ENCODE measurements at places on chromosomes 5 and 9.

DNA sequence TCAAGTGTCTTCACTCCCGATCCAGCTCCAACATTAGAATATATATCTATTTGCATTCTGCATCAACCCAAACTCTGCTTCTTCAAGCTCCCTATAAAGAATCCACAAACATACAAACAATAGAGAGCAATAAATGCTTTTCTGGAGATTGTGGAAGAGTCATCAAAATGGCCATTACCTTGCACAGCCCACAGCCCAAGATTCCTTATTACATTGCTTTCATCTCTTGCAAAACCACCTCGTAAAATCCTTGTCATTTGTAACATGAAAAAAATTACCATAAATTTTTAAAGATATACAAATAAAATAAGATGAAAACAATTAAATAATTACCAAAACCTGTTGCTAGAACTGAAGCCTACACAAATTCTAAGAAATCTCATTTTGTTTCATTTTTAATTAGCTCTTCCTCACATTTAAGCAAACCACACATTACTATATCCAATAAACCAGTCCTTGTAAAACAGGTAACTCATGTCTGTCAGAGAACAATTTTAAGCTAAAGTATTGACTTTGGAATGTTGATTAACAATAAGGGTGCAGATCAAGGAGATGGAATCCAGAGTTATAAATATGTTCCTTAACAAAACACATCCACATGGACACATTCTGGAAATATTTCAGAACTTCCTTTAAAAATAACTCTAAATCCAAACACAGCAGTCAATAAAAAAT, 7.1 kb downstream of the SPINK9 start:
- no peak for DNase-seq

DNA sequence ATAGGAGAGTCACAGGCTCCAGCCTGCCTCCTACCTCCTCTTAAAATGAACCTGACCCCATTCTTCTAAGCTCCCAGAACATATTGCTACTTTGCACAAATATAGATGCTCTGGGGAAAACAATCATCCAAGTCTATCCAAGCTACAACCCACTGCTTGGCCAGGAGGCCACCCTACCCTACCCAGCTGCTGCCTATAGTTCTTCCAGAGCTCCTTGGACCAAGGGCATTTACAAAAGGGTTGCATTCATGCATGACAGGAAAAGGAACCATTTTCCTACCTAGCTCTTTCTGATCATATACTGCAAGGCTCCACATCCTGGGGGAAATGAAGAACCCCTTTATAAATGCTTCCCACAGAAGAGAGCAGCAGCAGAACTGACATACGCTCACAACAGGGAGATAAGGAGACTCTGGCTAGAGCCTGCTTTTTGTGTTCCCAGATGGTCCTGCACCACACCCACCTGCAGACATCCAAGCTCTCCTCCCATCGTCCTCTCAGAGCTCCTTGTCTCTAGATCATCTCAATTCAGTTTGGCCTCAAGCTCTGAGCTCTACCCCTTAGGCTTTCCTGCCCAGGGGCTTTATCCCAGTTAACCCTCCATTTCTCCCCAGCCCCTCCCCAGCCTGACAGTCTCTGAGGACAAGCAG, 185.5 kb downstream of the SPOCK1 start:
- no peak for DNase-seq

DNA sequence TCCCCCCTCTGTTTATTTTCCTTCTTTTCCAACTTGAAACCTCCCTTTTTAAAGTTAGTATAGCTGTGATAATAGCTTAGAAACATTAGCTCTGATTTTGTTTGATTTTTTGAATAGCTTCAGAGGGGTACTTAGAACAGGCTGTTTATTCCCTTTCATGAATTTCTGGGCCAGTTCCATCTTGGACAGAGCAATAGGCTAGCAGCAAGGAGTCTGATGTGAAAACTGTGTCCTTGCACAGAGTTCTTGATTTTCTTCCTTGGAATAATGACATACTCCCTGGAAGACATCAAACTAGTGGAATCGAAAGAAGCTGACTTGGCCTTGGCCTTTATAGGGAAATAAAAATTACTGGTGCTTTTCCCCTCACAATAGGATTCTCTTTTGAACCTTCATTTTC, 32.9 kb downstream of the NTRK2 start:
- DNase-seq = no peak

DNA sequence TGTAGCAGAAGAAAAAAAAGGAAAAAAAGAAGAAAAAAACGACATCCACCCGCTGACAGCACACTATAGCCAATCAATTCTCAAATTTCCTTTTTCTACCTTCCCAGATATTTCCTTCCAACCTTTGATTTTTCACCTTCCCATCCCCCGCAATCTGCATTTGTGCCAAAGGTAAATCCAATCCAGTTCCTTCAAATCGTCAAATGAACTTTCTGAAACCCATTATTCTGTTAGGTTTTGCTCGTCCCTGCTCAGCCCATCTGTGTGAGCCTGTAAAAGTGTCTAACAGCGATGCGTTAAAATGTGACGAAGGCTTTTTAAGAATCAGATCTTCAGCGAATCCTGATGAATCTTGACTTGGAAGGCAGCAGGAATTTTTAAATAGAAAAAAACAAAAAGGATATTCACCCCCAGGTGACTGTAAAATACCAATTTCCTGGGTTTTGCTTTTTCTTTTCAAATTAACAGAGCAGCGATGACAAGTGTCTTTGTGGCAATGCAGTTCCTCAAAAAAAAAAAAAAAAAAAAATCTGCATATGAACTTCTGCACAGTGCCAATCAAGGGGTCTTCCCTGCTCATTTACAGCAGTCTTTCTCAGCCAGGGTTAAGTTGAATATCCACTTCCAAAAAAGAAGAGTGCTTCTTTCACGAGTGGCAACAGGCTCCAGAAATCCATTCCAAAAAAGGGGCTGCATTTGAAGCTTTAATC, 367 bp upstream of the SHC3 start:
- no peak for DNase-seq

- no peak for DNase-seq
Measured at GRCh38 chr9:82122731-82123130, 134.2 kb downstream of the SPATA31D1 start.

GRCh38 chr5:124824637-124825158, 78.3 kb upstream of the ZNF608 start:
- peak; percentile 6 for DNase-seq

GRCh38 chr9:130688072-130688471, 5.5 kb upstream of the EXOSC2 start:
- no peak for DNase-seq

DNA sequence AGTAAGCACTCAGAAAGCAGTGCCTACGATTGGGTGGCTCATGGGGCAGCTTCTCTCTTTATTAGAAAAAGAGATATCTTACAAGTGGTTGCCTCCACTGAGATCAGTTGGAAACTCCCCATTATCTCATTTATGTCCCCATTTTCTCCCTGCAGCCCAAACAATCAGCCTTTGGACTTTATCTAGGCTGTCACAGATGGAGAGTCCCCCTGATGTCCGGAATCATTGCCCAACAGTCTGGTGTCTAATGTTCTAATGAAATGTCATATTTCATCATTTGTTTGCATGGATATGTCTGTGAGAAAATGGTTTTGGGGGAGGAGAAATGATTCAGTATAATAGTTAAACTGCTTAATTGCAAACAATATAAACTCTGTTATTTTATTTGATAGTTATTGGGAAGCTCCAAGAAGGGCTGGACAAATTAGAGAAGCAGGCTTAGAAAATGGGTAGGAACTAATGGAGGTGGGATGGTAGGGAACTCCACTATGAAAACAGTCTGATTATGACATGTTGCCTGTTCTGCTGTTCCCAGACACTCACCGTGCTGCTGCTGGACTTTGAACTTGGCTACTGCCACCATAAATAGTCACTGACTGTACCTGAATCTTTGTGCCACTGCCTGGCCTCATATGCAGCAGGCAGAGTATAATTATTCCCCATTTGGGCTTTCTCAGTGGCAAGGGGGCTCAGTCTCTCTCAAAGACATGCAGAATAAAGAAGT, 38.3 kb upstream of the SMAD5 start:
- DNase-seq = no peak

- DNase-seq = peak; percentile 76
Measured at GRCh38 chr9:129140397-129141065, 29.3 kb downstream of the PTPA start.

DNA sequence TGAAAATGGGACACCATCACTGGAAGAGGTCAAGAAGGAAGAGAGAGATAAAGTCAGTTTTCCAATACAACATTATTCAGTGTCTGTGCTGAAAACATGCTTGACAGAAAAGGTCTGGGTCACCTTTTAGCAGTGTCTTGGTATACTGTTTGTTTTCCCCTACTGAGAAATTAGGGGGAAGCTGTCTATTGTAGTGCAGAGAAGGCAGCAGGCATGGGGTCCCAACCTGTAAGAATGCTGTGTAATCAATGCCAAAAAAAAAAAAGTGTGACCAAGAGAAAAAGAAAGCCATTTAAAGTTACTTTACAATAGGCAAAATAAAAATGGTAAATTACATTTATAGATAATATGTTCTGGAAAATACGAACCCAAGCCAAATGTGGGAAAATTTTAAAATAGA, 139.3 kb downstream of the RAB3C start:
- DNase-seq = no peak

DNA sequence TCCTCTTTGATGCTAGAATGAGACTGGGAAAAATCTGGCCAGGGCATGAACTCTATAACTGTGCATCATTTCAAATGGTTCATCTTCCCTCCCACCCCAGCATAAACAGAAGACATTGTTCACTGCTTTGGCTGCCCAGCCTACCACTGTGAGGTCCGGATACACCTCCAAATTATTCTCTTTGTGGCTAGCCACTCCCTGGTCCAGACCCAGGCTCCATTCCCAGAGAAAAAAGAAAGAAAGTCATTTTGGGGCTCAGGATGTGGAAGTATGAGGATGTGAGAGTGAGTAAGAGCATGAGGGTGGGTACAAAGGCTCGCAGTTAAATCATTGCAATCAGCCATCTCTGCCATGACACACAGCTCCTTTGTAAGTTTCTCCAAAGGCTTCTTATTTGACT, 559.2 kb downstream of the PSAT1 start:
- no peak for DNase-seq

- DNase-seq = no peak
Measured at GRCh38 chr9:79116709-79117108, 455.1 kb upstream of the TLE4 start.

DNA sequence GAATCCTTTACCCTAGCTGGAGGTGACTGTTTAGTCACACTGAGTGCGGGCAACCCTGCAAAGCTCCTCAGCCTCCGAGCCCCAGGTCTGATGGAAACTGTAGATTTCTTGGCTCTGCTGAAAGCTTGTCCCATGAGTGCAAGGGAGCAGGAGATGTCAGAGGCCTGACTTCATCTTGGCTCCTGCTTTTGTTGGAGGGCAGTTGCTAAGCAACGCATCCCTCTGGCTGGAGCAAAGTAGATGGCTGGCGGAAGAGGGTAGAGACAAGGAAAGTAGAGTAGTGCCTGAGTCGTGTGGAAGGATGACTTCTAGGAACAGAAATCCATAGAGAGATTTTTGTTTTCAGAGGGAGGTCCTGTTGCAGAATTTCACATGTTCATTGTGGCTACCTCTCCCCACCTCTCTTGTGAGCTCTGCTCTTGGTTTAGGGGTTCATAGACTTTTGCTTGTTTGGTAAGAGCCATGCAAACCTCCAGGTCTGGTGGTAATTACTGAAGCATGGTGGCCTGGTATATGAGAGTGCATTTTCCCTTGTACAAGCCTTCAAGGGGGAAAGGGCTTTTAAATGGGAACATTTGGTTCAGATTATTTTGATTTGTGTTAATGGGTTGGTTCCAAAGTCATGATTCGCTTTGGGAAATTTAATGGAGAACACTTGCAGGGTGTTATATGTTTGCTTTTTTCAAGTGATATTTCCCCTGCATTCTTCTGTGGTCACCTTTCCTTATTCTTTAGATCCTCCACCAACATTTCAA, 71.5 kb downstream of the ARHGAP26 start:
- DNase-seq = peak; percentile 83

DNA sequence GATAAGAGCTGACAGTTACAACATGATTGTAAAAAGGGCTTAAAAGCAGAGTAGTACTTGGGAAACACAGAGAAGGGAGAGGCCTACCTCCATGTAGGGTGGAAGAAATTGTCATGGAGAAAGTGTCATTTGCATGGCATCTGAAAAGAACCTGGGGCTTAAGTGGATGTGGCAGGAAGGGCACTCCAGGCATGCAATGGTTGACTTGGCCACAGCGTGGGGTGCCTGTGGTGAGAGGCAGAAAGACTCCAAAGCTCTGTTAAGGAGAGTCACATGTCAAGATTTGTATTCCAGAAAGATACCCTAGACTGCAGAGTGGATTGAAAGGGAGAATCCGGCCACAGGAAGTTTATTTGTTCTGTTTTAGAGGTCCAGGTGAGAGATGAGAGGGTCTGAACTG, 2.4 kb downstream of the POLR3G start:
- no peak for DNase-seq

DNA sequence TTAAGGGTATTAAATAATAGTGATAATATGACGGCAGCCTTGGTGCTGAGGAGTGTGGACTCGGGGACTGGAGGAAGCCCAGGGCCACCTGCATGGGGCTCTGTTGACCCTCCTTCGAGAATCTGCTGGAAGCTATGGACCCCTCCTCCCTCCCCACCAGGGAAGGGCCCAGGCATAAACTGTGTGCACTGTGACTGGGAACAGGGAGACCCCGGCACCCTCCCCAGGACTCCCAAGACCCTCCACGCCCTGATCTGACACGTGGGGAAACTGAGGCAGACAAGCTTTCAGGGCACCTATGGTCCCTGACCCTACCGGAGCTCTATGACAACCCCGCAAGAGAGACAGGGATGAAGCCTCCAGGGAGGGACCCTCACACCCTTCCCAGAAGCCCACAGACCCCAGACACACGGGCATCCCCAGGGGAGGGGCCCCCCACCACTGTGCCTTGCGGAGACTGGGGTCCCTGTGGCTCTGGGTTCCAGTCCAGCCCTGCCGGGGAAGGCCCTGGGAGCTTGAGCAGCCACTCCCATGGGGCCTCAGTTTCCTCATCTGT, 6.5 kb upstream of the EGFL7 start:
- DNase-seq = no peak

DNA sequence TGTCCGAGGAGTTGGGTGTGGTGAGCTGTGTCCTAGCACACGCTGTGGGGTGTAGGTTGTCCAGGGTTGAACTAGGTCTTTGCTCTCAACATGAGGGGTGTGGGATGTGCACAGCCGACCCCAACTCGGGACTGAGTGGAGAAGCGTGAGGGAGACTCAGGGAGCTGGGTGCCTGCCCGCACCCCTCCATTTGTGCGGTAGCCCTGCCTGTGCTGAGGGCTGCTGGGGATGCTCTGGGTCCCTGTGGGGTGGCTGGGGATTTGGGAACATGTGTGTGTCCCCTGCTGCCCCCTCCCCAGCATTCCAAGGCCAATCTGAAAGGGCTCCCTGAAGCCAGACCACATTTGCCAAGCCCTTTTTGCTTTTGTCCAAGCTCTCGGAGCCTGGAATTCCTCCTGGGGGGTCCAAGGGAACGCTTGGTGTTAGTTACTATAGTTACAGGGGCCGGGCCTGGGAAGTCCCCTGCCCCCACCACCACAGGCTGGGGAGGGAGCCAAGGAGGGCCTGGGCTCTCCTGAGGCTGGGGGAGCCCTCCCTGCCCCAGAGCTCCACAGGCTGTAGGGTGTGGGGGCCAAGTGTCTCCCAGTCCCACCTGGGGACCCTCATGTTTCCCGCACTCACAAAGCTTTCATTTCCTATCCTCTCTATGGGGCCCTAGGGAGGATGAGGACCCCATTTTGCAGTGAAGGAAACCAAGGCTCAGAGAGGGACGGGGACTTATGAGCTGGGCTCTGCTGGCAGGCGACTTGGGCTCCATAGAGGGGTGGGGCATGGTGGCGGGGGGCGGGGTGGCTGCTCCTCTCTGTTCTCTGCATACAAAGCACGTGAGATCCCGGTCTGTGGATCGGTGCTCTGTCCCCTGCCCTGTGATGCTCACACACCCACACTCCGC, 1.1 kb downstream of the CRB2 start:
- DNase-seq = peak; percentile 29

- DNase-seq = no peak
Measured at GRCh38 chr5:168889039-168889438, 309.9 kb upstream of the PANK3 start.

- no peak for DNase-seq
Measured at GRCh38 chr9:78626971-78627370, 330.0 kb downstream of the PSAT1 start.
